ENCODE measurements at places on chromosomes 3 and 15.
A peak's percentile ranks its signal among the peaks of the same experiment; 100 is the strongest.

- H3K27ac ChIP-seq = no peak overlapping the region
- no peak overlapping the region for H3K4me3 ChIP-seq
- DNase-seq = no peak
Measured at GRCh38 chr3:192080336-192080735, 619.4 kb downstream of the PYDC2 start.

DNA sequence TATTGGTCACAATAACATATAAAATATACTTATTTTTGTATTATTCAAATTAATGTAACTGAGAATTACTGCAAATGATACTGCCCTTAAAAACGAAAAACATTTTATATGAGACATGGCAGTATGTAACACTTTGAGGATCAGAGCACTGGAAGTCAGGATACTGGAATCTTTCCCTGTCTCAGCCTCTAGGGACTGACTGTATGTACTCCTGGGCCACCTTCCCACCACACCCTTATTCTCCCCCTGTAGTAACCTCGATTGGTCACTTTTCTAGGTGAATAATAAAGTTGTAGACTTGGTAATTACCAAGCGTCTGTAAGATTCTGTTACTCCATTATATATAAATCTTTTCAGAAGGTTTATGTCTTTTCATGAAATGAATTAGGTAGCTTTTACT is 43.0 kb downstream of the LRRC49 start:
- H3K27ac ChIP-seq = no peak overlapping the region
- H3K36me3 ChIP-seq = no peaks in the 10 kb centered on the region
- H3K27me3 ChIP-seq = peaks cover 2% of the 10 kb centered on the region
- no peak for DNase-seq
- no peak overlapping the region for H3K4me3 ChIP-seq

GRCh38 chr3:88057630-88058305 is 1.0 kb downstream of the CGGBP1 start:
- peak overlapping the region; percentile 92 for H3K27ac ChIP-seq
- H3K4me1 ChIP-seq = peaks cover 45% of the 10 kb centered on the region
- H3K36me3 ChIP-seq = peaks cover 41% of the 10 kb centered on the region

DNA sequence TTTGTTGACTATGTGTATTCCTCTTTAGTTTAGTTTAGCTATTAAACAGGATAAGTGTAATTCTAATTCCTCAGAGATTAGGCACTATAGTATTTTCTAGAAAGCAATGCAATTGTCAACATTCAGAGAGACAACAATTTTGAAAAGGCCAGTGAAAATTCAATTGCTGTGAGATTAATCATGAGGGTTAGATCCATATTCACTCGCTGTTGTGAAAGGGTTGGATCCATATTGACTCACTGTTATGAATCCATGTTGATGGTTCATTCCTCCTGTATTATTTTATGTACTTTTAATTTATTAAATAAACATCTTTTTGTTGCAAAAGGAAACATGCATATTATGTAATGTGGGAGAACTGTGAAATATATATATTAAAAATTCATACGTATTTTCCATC is 641 bp downstream of the TRAT1 start:
- H3K27ac ChIP-seq = peak overlapping the region; percentile 90
- peaks cover 3% of the 10 kb centered on the region for H3K36me3 ChIP-seq
- H3K27me3 ChIP-seq = no peaks in the 10 kb centered on the region
- peak overlapping the region; percentile 80 for H3K4me3 ChIP-seq

DNA sequence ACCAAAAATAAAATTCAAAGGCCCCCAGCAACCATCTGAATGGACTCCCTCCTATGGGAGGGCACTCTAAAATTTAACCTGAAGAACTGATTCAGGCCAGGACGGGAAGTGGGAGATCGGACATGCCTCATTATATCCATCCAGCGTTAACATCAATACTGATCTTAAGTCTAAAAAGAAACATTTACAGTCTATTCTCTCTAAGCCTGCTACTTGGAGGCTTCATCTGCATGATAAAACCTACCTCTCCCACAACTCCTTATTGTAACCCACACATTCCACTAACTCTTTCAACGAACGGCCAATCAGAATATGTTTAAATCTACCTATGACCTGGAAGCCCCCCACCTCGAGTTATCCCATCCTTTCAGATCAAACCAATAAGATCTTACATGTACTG is 68.4 kb downstream of the HERC1 start:
- no peaks in the 10 kb centered on the region for H3K27me3 ChIP-seq
- H3K36me3 ChIP-seq = peaks cover 11% of the 10 kb centered on the region
- peaks cover 56% of the 10 kb centered on the region for H3K4me1 ChIP-seq
- H3K27ac ChIP-seq = peak overlapping the region; percentile 4

DNA sequence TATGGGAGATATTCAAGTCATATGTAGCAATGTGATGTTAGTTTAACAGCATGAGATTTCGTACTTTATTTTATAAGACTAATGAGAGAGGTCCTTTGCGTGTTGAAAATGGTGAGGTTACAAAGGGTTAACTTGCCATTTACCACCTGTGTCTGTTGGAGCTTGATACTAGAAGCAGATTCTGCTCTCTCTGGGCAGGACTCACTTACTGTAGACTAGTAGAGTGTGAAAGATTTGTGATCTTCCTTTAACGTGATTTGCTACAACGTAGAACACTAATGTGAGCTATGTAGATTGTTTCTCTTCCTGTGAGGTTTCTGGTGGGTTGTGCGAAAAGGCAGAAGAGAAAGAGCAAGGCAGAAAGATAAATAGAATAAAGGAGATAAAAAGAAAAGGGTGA is 1.1 kb downstream of the TP63 start:
- H3K27me3 ChIP-seq = no peaks in the 10 kb centered on the region
- H3K36me3 ChIP-seq = no peaks in the 10 kb centered on the region
- H3K4me1 ChIP-seq = peaks cover 18% of the 10 kb centered on the region
- no peak overlapping the region for H3K4me3 ChIP-seq

DNA sequence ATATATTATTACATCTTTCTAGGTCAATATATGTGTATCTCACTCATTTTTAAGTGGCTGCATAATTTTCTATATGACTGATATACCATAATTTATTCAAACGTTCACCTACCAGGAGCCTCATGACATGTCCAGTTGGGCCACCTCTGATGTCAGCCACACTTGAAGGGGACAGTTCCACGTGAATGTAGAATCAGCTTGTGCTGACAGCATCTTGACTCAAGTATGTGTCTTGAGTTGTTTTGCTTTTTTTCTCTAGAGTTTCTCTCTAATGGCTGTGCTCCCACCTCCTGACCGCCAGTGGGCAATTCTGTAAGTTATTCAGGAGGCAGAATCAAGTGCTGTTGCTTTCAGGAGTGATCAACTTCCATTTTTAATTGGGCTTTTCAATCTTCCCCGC is 237.9 kb downstream of the NFKBIZ start:
- H3K4me3 ChIP-seq = no peak overlapping the region
- H3K4me1 ChIP-seq = peaks cover 32% of the 10 kb centered on the region
- no peak overlapping the region for H3K27ac ChIP-seq
- DNase-seq = no peak
- H3K36me3 ChIP-seq = no peaks in the 10 kb centered on the region
- peaks cover 9% of the 10 kb centered on the region for H3K27me3 ChIP-seq

DNA sequence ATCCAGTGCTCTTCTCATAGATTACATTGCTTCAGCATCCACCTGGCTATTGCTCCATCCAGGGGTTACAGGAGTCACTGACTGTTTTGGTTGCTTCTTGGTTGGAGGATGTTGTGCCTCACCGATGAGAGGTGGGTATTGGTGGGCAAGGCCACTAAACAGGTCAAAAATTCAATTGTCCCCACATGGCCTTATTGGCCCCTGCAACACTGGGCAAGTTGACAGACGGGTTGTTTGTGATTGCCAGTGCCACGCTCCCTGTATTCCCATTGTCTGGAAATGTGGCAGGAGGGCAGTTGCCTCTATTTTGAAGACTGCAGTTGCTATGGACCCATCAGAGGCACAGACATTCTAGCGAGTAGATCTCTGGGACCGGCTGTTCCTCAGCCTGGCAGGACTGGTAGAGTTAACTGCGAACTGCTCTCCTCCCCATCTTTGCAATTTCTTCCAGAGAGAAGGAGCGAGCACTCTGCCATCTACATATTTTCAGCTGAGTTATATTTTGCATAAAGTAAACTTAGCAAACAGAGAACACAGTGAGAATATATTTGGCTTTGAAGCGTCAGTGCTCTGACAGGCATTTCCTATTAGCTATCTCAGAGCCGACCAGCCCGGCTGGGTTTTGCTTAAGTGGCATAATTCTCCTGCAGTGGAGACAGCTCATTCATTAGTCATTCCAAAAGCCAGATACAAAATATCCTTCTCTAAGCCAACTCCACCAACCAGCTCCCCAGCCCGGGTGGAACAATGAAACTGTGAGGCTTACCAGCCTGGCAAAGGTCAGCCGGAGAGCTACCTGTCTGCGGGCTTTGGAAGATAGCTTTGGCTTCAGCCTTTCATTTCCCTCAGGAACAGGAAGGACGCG is 26.0 kb upstream of the MAGEF1 start:
- no peak for DNase-seq
- H3K27ac ChIP-seq = no peak overlapping the region
- H3K4me3 ChIP-seq = no peak overlapping the region
- H3K4me1 ChIP-seq = peaks cover 7% of the 10 kb centered on the region
- H3K27me3 ChIP-seq = peaks cover 5% of the 10 kb centered on the region

DNA sequence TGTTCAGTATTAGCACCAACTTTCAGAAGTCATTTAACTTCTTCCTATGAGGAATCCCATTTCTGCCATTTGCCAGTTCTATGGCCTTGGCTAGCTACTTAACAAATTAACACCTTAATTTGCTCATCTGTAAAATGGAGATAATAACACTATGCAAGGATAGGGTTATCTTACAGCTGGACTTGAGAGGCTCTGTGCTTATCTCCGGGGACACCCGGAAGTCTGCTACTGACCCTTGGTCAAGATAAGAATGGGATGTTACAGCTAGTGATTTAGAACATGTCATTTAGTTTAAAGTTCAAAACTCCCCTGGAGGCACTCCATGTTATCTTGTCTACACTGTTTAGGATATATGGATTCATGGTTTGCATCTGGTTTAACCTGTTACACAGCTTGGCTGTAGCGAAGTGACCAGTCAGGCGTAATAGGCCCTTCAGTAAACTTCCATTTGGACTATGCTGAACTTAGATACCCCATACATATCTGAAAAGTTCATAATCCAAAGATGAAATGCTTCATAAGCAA is 156.0 kb upstream of the CD96 start:
- H3K27me3 ChIP-seq = no peaks in the 10 kb centered on the region
- no peak overlapping the region for H3K4me3 ChIP-seq
- no peaks in the 10 kb centered on the region for H3K36me3 ChIP-seq
- no peak for DNase-seq

- DNase-seq = no peak
- H3K27ac ChIP-seq = no peak overlapping the region
Measured at GRCh38 chr3:99114565-99115291, 213.2 kb upstream of the DCBLD2 start.

- H3K36me3 ChIP-seq = no peaks in the 10 kb centered on the region
- H3K4me1 ChIP-seq = no peaks in the 10 kb centered on the region
- peaks cover 6% of the 10 kb centered on the region for H3K27me3 ChIP-seq
Measured at GRCh38 chr3:134426660-134427181, 52.5 kb upstream of the AMOTL2 start.

GRCh38 chr3:67493808-67494207 is 160.6 kb downstream of the SUCLG2 start:
- peaks cover 12% of the 10 kb centered on the region for H3K4me1 ChIP-seq
- no peaks in the 10 kb centered on the region for H3K27me3 ChIP-seq
- no peak overlapping the region for H3K27ac ChIP-seq
- peaks cover 49% of the 10 kb centered on the region for H3K36me3 ChIP-seq
- DNase-seq = no peak
- H3K4me3 ChIP-seq = no peak overlapping the region

- no peaks in the 10 kb centered on the region for H3K36me3 ChIP-seq
- H3K27me3 ChIP-seq = peaks cover 40% of the 10 kb centered on the region
- H3K4me1 ChIP-seq = peaks cover 30% of the 10 kb centered on the region
- no peak overlapping the region for H3K27ac ChIP-seq
- no peak overlapping the region for H3K4me3 ChIP-seq
Measured at GRCh38 chr15:40925863-40926658, 3.1 kb upstream of the DLL4 start.

GRCh38 chr3:178155521-178155920 is 380.7 kb upstream of the KCNMB2 start:
- H3K27me3 ChIP-seq = no peaks in the 10 kb centered on the region
- no peak overlapping the region for H3K27ac ChIP-seq
- H3K4me1 ChIP-seq = peaks cover 2% of the 10 kb centered on the region
- DNase-seq = peak; percentile 9

GRCh38 chr3:86282106-86282787 is 708.7 kb downstream of the VGLL3 start:
- no peak overlapping the region for H3K27ac ChIP-seq
- H3K36me3 ChIP-seq = no peaks in the 10 kb centered on the region
- no peaks in the 10 kb centered on the region for H3K4me1 ChIP-seq
- H3K27me3 ChIP-seq = no peaks in the 10 kb centered on the region

DNA sequence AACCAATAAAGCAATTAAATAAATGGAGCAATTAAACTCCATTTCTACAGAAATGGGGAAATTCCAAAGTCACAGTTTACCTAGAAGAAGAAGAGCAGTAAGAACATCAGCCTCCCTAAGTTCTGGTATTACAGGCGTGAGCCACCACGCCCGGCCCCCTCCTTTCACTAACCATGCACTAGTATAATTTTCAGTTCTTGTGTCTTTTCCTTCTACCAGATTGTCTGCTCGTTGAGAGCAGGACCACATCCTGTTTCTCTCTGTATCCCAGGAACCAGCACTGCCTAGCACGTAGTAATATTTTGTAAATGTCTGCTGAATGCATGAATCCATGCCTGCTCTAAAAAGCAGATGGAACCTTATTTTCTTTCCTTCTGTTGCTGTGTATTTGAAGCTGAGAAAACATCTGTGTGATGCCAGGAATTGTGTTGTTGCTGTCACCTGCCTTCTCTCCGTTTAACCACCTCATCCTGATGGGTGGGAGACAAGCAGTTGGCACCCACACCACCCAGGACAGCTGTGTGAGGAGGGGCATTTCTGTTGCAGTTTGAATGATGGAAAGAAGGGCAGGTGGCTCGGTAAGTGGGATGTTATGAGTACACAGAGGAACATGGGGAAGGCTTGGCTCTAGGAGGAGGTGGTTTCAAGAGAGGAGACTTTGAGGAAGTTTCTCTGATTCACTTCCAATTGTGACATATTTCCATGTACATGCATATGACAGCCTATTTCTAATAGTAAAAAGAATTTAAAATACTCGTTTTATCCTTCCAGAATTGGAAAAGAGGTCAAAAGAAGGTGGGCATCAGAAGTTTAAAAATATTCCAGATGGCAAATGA is 30.1 kb downstream of the PXYLP1 start:
- H3K27me3 ChIP-seq = no peaks in the 10 kb centered on the region
- peak overlapping the region; percentile 27 for H3K27ac ChIP-seq
- H3K4me1 ChIP-seq = peaks cover 63% of the 10 kb centered on the region
- DNase-seq = peak; percentile 60
- H3K36me3 ChIP-seq = peaks cover 8% of the 10 kb centered on the region
- no peak overlapping the region for H3K4me3 ChIP-seq

- DNase-seq = peak; percentile 20
- peaks cover 33% of the 10 kb centered on the region for H3K27me3 ChIP-seq
- H3K36me3 ChIP-seq = no peaks in the 10 kb centered on the region
- peaks cover 19% of the 10 kb centered on the region for H3K4me1 ChIP-seq
- H3K27ac ChIP-seq = no peak overlapping the region
- no peak overlapping the region for H3K4me3 ChIP-seq
Measured at GRCh38 chr3:142947352-142947751, 16.1 kb downstream of the PAQR9 start.

GRCh38 chr3:40581166-40581565 is 56.4 kb downstream of the ZNF621 start:
- no peak for DNase-seq
- H3K4me1 ChIP-seq = peaks cover 2% of the 10 kb centered on the region
- no peak overlapping the region for H3K4me3 ChIP-seq
- peaks cover 8% of the 10 kb centered on the region for H3K27me3 ChIP-seq

- peaks cover 11% of the 10 kb centered on the region for H3K27me3 ChIP-seq
- no peak for DNase-seq
- H3K36me3 ChIP-seq = no peaks in the 10 kb centered on the region
- H3K4me1 ChIP-seq = no peaks in the 10 kb centered on the region
Measured at GRCh38 chr15:75712668-75713337, at the start of gene CSPG4. Gene CSPG4 (minus strand): TSS chr15:75712848. CDS start chr15:75712755, 93 bp downstream.

Data from activated CD4-positive, alpha-beta T cell treated with anti-CD3 and anti-CD28 coated beads for 36 hours (primary cell).